BJ (cell line): ENCODE measurements at places on chromosomes 1 and 21. TPM values are rescaled to one million over a fixed set of nuclear protein-coding genes. Genes with fewer than 3 reads are reported as not detected.

GRCh38 chr1:152479792-152480595 lies 30.6 kb upstream of the LCE5A start:
- DNase-seq, result no peak

The VASH2 gene
- 0.04 and 0.12 TPM in 2 replicates for polyA plus RNA-seq

DNA sequence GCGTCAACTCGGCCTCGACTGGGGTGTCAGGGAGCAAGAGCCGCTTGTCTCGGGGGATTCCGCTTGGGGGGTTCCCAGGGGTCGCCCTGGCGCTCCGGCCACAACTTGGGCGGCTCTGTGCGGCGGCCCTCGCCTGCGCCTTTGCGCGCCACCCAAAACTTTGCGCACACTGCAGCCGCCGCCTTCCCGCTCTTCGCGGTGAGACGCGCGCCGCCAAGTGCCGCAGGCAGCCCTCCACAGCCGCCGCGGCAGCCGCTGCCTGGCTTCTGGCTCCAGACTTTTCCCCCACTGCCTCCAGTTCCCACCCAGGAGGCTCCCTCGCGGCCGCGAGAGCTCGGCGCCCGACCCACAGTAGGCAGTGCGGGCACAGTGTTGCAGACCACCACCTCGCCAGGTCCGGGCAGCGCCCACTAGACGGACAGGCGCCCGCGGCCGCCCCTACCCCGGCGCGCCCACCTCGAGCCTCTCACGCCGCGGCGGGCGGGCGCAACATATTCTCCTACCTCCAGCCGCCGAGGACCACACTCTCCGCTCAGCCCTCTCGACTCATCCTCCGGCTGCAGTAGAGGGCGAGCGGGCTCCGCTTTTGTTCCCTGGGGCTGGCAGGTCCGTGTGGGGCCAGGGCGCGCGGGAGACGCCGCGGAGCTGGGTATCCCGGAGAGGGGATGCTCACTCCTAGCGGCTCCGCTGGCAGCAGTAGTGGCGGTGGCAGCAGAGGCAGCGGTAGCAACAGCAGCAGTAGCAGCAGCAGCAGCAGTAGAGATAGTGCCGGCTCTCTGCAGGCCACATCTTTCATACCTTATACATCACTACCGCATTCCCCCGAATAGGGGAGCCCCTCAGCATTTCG lies 296.6 kb downstream of the OMA1 start:
- no peak for DNase-seq

DNA sequence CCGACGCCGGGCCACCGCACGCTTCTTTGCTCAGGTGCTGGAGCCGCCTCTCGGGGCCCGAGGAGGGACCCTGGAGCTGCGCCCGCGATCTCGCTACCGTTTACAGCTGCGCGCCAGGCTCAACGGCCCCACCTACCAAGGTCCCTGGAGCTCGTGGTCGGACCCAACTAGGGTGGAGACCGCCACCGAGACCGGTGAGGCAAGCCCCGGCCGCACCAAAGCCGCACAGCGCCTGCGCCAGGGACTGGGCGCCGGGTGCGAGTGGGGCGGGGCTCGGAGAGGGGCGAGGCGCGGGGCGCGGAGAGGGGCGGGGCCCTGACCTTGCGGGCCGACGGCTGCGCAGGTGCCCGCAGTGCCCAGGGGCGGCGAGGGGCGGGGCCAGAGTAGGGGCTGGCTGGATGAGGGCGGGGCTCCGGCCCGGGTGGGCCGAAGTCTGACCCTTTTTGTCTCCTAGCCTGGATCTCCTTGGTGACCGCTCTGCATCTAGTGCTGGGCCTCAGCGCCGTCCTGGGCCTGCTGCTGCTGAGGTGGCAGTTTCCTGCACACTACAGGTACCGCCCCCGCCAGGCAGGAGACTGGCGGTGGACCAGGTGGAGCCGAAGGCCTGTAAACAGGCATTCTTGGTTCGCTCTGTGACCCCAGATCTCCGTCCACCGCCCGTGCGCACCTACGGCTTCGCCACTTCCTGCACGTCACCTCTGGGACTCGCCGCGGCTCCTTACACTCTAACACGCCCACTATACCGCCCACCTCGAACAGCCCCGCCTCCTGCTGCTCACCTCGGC lies 9.8 kb upstream of the CDC20 start:
- DNase-seq, result no peak

- no peak for DNase-seq
Observed at GRCh38 chr1:65056234-65056633, 89.9 kb upstream of the JAK1 start.

GRCh38 chr1:107344268-107344760 lies 203.5 kb downstream of the NTNG1 start:
- no peak for DNase-seq

The MROH7 gene
- polyA plus RNA-seq, result 0.05 and 0.10 TPM in 2 replicates
